ENCODE measurements at places on chromosomes 1 and 21.

- no peak for DNase-seq
These were observed 2.9 kb downstream of the MRPL55 start for GRCh38 chr1:228105996-228106799.

- DNase-seq, result no peak
These were observed 1.1 kb downstream of the KCNH1 start for GRCh38 chr1:211132721-211133392.

GRCh38 chr1:19313961-19314882 lies 2.1 kb downstream of the SLC66A1 start:
- no peak for DNase-seq

GRCh38 chr1:83905315-83905907 lies 93.5 kb downstream of the TTLL7 start:
- DNase-seq, result no peak

DNA sequence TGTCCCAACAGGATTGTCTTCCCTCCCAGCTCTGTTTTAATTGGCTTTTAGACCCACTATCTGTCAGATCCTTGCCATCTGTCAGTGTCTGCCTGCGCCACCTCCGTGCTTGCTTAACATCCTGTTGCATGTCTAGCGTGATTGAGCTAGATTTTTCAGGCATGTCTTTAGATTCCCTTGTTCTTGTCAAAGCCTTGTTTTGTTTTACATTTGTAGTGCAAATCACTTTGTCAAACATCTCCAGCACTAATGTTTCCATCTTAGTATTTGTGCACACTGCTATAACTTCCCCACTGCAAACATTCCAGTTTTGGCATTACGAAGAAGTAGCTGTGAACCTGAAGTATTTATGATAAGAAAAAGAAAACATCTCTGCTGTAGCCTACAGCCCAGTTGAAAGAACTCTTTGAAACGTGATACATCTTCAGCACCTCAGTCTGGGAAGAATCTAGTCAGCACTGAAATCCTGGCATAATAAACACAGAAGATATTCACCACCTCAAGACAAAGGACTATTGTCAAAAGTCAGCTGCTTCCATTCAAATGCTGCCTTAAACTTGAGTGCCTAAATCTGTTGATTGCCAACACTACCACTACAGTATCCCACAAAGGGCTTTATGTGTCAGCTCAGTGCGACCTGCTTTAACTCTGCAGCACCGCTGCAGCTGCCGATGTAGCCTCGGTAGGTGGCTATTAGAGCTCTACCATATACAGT lies 105.0 kb downstream of the FNBP1L start:
- no peak for DNase-seq

GRCh38 chr1:202571719-202572339 lies 138.4 kb downstream of the SYT2 start:
- DNase-seq, result no peak

DNA sequence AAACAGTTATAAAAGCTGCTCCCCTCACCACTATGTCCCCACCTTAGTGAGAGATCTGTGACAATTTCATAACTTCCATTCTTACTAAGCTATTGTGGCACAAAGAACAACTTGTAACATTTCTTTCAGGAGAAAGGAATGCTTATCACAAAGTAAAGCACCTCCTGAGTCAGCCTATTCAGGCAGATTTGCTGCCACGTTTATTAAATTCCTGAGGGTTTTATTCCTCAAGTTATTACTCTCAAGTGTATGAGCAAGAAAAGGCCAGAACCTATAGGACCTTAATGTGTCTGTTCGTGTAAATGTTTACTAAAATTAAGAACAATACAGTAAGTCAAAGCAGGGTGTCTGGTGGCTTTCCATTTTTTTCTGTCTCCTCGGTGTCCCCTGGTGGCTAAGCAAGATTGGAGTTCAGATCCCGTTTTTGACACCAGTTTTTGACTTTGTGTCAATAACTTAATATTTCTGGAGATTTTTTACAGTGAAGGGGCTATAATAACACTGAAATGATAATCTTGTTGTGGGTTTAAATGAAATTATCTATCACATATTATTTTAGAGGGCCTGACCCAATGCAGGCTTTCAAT lies 1539.6 kb downstream of the BRINP3 start:
- DNase-seq, result no peak

DNA sequence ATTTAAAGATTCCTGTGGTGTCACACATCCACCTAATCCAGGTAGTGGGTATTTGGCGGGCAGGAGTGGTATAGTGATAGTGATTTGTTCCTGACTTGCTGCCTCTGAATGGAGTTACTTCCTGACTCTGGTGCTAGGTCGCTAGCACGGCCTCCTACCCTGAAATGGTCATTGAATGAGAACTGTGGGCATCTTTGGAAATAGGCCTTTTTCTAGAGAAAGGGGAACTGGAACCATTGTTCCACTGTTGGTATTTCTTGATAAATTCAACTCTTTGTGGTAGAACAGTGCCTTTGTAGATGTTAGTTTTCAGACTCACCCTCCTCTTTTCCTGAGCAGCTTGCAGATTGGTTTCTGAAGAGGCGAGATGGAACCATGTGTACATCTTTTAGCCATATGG lies 1.5 kb downstream of the QSOX1 start:
- DNase-seq, result no peak

- peak; percentile 83 for DNase-seq
These were observed 28.8 kb downstream of the EDN2 start for GRCh38 chr1:41455479-41456332.

GRCh38 chr1:187873126-187873525 lies 1044.4 kb downstream of the PLA2G4A start:
- no peak for DNase-seq

GRCh38 chr1:176195547-176195946 lies 11.5 kb downstream of the COP1 start:
- no peak for DNase-seq

- DNase-seq, result no peak
These were observed 261 bp upstream of the CCDC24 start for GRCh38 chr1:43991200-43991475.

DNA sequence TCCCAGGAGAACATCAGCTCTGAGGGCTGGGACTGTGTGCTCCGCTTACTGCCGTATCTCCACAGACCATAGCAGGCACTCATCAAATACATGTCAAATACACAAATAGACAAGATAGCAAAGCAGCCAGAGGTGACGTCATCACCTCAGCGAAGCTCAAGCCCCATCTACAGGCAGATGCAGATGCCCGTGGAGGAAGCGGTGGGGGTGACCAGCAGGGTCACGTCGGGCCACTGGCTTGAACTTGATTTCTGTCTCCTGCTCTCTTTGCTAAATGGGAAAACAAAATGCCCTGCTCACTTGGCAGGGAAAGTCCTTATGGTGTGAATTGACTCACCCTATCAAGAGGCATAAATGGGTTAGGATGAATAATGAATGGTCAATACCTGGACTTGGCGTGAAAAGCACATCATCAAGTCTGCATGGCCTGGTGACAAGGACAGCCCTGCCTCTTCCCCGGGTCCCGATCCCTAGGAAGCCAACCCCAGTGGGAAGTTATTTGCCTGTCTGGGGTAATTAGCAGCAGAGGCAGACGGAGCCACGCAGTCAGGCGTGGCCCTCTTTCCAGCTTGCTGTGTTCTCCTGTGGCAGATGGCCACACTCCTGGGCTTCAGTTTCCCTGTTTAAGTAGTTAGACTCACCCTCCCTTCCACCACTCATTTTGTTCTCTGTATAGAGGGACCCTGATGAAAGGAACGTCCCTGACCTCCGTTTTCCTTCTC lies 536.0 kb downstream of the NPHP4 start:
- DNase-seq, result no peak

DNA sequence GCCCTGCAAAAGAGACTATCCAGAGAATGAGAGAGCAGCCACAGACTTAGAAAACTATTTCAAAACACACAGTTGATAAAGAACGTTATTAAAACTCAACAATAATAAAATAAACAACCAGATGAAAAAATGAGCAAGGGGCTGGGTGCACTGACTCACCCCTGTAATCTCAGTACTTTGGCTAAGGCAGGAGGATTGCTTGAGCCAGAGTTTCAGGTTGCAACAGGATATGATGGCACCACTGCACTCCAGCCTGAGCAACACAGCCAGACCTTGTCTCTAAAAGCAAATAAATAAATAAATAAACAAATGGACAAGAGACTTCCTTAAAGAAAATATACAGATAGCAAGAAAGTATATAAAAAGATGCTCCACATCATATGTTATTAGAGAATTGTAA lies 144.6 kb downstream of the LRRIQ3 start:
- DNase-seq, result no peak
